ENCODE measurements at places on chromosomes 6 and 20.

DNA sequence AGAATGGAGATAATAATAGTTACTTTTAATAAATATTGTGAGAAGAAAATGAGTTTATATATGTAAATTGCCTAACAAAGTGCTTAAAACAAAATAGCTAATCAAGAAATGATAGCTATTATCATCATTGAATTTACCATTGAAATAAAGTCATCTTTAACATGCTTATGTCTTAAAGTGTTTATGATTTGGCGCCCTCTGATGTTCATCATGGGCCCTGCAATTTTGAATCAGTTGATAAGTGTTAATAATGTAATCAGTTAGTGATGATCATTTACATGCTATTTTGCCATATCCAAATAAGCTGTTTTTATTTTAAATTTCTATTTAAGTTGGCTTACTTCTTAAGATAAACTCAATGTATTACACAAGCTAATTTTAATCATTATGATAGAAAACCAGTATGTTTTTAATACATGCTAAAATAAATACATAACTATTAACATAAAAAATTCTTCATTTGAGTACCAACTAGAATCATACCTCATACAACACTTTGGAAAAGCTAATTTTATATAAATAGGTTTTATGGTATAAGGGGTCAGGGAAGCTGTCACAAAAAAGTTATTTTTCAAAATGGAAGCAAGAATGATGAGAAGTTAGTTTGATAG lies 39.2 kb upstream of the TPD52L1 start:
- DNase-seq = peak; percentile 34

- DNase-seq = peak; percentile 91
Observed at GRCh38 chr20:63574156-63574828, at the start of gene HELZ2. Gene HELZ2, minus strand, starts transcription at chr20:63574239. Its CDS starts 1,854 bp downstream, at chr20:63572385.

- no peak for DNase-seq
Observed at GRCh38 chr20:24729896-24730605, 219.0 kb upstream of the CST7 start.

- DNase-seq = no peak
Observed at GRCh38 chr6:3779574-3779849, 28.0 kb upstream of the PXDC1 start.

DNA sequence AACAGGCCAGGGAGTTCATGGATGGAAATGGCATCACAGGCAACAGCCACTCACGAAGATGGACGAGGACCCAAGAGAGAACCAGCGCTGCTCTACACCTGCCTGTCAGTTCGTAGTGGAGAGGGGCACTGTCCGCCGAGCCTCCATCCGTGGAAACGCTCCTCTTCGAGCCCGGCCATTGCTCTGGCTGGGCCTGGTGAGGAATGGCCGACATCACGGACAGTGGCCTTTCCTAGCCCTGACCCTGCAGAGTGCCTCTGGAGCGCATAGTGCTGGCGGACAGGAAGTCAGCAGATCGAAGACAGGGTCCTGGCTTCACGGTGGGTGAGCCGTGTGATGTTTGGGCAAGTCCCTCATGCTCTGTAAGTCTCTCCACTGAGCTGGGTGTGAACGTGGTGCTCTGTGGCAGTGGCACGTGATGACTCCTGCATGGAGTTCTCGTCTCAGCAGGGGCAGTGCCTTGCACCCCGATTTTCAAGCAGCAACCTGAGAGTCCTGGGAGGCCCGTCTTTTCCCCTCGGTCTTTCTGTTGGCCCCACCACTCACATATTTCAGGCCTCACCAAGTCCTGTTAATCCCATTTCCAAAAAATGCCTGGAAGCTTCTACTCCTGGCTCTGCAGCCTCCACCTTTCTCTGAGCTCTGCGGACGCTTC lies 214.4 kb downstream of the ERMARD start:
- DNase-seq = no peak

GRCh38 chr6:33077908-33078307 lies 2.1 kb downstream of the HLA-DPB1 start:
- DNase-seq = no peak

- DNase-seq = peak; percentile 47
Observed at GRCh38 chr6:39029156-39030011, 19.2 kb upstream of the GLP1R start.

GRCh38 chr6:32975886-32976285 lies 7.5 kb downstream of the BRD2 start:
- DNase-seq = no peak

DNA sequence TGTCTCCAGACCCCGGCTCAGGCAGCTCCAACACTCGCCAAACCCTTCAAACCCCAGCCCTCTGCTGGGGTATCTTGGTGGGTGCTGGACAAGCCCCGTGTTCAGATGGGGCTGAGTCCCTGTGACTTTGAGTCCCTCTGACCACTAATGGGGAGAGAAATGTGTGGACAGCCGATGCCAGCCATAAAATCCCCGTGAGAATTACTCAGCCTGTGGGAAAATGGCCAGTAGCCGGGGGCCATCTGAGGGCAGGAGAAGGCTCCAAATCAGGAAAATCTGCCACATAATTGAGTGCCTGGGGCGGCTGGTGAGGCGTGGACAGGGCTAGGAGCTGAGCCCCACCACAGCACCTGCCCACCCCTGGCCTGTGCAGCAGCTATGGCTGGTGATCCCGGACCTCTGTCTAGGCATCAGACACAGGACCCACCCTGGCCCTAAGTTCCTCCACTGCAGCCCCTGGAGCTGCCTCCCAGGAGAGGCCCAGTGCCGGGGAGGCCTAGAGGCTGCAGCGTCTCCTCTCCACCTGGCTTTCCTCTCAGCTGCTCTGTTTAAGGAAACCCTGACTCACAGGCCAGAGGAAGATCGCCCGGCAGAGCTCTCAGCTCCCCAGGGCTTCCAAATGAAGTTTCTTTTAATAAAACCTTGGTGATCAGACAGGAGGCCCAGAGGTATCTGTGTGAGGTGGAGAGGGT lies 53.7 kb upstream of the SLCO4A1 start:
- DNase-seq = peak; percentile 59

DNA sequence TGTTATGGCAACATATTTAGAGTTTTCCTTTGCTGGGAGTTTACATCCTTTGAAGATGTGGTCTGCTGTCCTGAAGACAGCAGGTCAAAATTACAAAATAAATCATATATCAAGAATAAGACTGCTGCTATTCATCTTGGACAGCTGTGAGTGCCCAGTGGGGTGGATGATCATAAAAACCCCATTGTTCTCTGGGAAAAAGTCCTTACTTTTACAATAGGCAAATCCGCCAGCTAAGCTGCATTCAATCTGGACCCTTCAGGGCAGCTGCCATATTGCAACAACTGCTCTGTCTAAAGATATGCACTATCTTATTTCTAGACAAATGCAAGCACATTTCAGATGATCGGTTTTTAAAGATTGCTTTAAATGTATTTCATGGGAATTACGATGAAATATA lies 19.4 kb downstream of the CASS4 start:
- no peak for DNase-seq

- DNase-seq = peak; percentile 44
Observed at GRCh38 chr6:133977983-133978895, 25.2 kb downstream of the TBPL1 start.

DNA sequence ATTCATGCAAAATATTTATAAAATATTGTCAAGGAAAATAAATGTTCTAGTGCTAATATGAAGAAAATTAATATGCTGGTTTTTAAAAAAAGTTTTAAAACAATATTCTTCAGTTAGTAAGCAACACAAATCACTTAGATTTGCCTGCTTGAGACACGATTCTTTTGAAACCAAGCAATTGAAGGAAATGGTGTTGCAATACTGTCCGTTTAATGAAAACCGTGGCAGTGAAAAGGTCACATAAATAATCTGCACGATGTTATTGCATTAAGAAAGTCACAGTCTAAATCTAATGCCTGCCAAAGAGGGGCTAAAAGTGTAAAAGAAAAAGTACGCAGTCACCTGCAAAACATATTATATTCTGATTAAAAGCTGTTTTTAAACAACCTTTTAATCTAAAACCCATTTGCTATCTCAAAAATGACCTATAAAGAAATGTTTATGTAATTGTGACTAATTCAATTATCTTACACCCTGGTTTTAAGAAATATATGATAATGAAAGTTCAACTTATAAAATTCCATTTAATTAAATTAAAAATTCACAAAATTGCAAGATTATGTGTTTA lies 143.0 kb downstream of the GMDS start:
- DNase-seq = no peak

DNA sequence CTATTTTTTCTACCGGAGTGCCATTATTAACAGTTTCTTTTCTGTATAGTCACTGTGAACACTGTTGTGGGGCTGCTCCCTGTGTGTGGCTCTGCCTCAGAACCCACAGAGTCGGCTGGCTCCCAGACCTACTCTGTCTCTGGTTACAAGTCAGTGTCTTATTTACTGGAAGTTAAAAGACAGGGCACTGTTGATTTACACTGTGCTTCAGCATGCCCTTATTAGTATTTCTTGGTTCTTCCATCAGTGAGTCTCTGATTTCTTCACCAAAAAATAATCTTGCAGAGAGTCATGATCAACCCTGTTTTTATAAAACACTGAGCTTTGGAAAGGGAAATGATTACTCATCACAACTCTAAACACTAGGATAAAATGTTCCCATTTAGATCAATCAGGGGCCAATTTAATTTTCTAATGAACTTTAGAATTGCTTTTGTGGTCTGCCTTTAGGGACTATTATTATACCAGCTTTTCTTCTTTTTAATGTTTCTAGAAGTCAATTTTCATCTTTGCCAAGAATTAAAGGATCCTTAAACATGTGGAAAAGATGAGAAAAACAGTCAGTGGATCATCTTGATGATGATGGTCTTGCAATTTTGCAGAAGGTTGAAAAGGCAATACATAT lies 92.6 kb downstream of the UTRN start:
- no peak for DNase-seq

- DNase-seq = peak; percentile 55
Observed at GRCh38 chr20:50834599-50835005, 39.7 kb downstream of the BCAS4 start.

DNA sequence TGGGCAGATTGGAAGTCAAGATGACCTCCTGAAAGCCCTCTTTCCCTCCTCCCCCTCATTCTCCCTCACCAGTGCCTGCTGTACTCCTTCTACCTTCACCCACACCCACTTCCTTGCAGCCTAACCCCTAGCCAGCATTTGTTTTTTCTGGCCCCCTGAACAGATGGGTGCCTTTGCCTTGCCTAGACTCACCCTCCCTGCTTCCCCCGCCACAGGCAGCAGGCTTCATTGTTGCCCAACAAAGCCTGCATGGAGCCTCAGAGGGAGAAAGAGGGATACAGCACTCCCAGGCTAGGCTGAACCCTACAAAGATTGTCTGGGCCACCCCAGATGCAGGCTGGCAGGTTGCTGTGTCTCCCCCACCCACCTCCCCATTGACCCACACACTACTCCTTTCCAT lies 2.7 kb downstream of the MOCS1 start:
- no peak for DNase-seq

DNA sequence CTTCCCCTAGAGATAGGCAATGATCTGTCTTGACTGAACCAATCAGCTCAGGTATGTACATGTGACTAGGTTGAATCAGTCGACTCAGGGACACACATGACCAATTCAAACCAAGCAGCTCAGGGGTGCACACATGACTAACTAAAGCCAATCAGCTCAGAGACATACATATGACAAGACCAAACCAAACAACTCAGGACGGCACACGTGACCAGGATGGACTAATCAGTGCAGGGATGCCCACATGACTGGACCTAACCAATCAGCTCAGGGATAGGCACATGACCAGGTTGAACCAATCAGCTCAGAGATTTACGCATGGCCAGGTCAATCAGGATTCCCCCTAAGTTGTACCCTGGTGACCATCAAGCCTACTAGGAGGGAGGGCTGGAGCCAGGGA lies 310.3 kb downstream of the CDH26 start:
- DNase-seq = peak; percentile 38

GRCh38 chr20:56766528-56766927 lies 137.4 kb downstream of the TFAP2C start:
- no peak for DNase-seq
